NCI-H524 (cell line): ENCODE measurements at places on chromosomes 12 and 14.
A peak's percentile ranks its signal among the peaks of the same experiment; 100 is the strongest.

DNA sequence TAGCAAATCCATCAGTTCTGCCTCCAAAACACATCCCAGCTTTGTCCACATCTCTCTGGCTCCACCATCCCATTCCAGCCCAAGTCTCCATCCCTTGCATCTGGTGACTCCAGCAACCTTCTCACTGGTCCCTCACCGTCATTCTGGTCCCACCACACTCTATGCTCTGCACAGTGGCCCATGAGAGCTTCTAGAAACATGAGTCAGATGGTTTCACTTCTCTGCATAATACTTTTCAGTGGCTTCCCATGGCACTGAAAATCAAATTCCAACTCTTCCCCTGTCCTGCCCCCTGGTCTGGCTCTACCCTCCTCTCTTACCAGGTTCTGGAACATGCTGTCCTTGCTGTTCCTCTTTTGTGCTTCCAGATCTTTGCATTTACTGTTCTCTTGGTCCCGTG lies 17.2 kb upstream of the C12orf76 start:
- no peak for DNase-seq

DNA sequence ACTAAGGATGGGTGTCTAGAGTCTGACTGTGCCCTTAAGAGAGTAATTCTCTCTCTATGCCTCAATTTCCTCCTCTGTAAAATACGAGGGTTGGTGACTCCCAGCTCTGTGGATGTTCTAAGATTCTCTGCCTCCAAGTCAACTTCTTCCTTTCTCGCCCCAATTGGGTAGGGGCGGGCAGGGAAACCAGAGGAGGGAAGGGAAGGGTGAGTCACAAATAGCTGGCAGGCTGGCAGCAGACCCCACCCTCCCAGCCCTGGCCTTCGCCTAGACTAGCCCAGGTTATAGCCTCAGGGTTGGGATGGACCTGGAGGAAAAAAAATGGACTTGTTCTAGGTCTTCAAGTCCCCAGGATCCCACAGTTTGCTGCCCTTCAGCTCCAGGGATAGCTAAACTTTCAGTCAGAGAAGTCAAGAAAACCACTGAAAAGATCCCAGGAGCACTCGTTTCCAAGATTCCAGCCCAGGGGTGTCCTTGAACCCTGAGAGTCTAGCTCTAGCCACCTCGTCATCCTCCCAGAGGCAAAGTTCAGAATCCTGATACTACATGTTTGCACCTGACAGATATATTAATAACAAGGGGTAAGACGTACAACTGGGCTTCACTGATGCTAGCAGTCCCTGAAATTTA lies 2.3 kb downstream of the DGKA start:
- no peak for DNase-seq

GRCh38 chr12:19710811-19711793 lies 271.8 kb downstream of the AEBP2 start:
- no peak for DNase-seq

DNA sequence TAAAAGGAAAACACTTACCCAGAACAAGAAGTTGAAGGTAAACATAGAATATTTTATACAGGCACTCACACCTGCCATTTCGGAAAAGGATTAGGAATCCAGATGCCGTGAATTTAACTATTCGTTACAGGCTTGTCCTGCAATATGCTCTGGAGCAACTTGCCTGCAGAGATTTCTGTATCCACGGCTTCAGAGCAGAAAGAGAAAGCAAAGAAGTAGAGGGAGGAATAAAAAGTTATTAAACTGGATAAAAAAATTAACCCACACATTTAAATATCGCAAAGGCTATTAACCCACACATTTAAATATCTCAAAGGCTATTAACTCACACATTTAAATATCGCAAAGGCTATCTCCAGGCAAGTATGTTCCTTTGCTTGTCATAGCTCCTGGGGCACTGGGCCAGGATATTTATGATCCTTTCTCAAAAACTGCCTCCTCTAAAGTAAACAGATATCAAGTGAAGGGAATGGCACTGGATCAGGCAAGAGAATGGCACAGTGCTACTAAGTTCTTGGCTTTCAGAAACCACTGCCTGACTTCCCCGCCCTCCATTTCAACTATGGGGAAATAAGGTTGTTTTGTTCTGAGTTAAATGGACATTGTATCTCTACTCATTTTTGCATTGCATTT lies at the start of gene TSPAN8:
TSPAN8 (minus strand) TSS at position 399 of the 633 bp plus-strand sequence; CDS start at position 78, 321 bp downstream.
- peak; percentile 46 for DNase-seq

- DNase-seq: no peak
These were observed 7.7 kb downstream of the CBX5 start for GRCh38 chr12:54272214-54272613.
